ENCODE measurements at places on chromosomes 1 and 21. TPM values are rescaled to one million over a fixed set of nuclear protein-coding genes. Genes with fewer than 3 reads are reported as not detected.

GRCh38 chr1:109502364-109502851 is 7.1 kb downstream of the AMIGO1 start:
- DNase-seq = peak; percentile 40
- peaks cover 5% of the 10 kb centered on the region for H3K27me3 ChIP-seq
- peaks cover 37% of the 10 kb centered on the region for H3K36me3 ChIP-seq
- H3K27ac ChIP-seq = no peak overlapping the region
- peaks cover 45% of the 10 kb centered on the region for H3K4me1 ChIP-seq
- H3K4me3 ChIP-seq = no peak overlapping the region

The CCT8 gene
- 387 TPM for total RNA-seq

DNA sequence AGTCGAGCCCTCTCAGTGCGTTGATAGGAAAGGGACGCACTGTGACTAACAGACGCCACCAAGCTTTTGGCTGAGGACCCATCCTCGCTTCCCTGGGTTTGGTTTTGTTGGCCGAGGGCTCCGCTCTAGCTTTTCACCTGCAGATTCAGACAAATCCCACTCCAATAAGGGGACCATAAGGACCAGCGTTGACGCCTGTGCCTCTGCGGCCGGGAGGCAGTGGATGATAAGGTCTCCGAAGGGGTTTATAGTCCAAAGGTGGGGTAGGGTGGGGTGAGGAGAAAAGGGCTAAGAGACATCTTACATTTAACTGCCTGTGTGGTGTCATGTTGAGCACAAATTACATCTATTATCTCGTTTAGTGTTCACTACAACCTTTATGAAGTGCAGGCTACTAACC is 760 bp downstream of the PEX14 start:
- H3K27ac ChIP-seq = peak overlapping the region; percentile 84

DNA sequence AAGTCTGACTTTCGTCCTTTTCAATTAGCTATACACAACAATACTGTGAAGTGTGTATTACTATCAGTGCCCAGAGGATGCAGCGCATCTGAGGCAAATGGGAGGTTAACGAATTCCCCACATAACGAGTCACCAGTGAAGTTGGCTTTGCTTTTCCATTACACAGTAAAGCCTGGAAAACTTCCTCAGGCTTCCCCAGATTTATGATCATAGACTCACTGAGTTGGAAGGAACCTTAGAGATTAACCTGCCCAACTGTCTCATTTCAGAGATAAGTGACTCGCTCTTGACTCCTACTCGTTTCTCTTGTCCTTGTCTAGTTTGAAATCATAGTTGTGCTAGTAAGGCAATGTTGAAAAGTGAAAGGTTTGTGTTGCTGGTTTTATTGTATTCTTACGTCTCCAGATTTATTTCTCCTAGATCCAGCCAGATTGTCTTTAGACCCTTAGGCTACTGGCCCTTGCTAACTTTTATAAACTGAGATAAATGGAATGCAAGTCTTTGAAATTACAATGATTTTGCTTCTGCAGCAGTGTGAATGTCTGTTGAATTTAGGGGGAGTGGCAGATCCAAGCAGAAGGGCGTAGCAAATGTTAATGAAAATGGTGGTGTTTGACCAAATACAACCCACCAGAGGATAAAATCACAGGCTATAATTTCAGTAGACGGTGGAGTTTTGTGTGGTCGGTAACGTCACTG is 17.3 kb downstream of the S1PR1 start:
- H3K27me3 ChIP-seq = no peaks in the 10 kb centered on the region
- DNase-seq = no peak
- H3K27ac ChIP-seq = peak overlapping the region; percentile 62
- H3K36me3 ChIP-seq = peaks cover 2% of the 10 kb centered on the region

- peaks cover 35% of the 10 kb centered on the region for H3K4me1 ChIP-seq
- no peak overlapping the region for H3K4me3 ChIP-seq
- H3K27me3 ChIP-seq = no peaks in the 10 kb centered on the region
- no peak overlapping the region for H3K27ac ChIP-seq
- DNase-seq = no peak
Observed at GRCh38 chr1:64932962-64933295, 33.4 kb downstream of the JAK1 start.

DNA sequence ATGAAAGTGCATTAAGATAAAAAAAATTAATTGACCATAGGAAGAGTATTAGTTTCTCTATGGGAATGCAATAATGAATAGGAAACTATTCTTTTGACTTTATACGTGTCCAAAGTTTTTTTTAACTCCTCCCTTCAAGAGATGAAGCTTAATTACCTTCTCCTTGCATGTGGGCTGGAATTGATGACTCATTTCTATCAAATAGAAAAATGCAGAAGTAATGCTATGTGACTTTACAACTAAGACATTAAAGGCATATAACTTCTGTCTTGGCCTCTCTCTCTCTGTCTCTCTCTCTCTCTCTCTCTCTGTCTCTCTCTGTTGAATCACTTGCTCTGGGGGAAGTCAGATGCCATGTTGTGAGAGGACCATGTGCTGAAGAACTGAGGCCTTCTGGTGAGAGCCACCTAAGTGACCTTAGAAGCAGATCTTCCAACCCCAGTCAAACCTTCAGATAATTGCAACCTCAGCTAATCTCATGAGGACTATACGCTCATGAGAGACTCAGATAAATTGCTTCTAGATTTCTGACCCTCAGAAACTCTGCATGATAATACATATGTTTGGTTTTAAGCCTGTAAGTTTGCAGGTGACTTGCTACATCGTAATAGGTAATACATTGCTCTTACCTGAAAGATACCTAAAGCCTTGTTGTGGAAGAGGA is 414.2 kb downstream of the KCNT2 start:
- H3K36me3 ChIP-seq = no peaks in the 10 kb centered on the region
- no peaks in the 10 kb centered on the region for H3K27me3 ChIP-seq
- no peaks in the 10 kb centered on the region for H3K4me1 ChIP-seq
- H3K4me3 ChIP-seq = no peak overlapping the region
- no peak overlapping the region for H3K27ac ChIP-seq

DNA sequence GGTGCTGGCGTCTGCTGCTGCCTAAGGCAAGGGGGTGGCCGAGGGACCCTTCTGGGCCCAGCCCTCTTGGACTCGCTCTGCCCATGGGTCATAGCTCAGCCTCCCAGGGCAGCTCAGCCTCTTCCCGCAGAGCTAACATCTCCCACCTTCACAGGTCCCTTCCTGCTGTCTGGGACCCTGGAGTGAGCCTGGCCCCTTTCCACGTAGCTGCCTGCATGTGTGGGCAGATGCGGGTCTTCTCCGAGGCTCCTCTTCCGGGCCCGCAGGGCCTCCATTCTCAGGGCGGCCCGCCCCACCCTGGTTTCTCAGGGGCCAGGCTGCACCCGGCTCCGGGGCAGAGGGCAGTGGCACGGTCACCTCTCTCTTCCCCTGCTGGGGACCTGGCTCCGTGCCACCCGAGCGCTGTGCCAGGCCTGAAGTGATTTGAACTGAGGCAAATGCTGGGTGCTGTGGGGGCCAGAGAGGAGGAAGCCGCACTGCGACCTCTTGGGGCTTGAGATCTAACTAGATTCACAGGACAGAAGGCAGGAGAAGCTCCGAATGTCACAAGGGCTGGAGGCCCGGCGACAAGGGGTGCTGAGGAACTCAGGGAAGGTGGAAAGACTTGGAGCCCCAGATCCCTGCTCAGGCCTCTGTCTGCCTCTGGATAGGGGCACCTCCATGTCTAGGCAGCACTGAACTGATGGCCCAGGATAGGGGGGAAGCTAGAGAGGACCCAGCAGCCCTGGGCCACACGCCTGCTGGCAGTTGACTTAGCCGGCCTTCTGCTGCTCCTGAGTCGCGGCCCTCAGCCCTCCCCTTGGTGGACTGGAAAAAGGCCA is 40.7 kb downstream of the COQ8A start:
- H3K4me1 ChIP-seq = no peaks in the 10 kb centered on the region
- no peaks in the 10 kb centered on the region for H3K27me3 ChIP-seq
- no peak overlapping the region for H3K4me3 ChIP-seq
- H3K36me3 ChIP-seq = no peaks in the 10 kb centered on the region
- no peak for DNase-seq

The GJC2 gene
- total RNA-seq = 0.55 TPM

GRCh38 chr1:101484689-101485338 is 248.0 kb downstream of the S1PR1 start:
- H3K36me3 ChIP-seq = no peaks in the 10 kb centered on the region
- no peaks in the 10 kb centered on the region for H3K4me1 ChIP-seq
- H3K4me3 ChIP-seq = no peak overlapping the region
- H3K27ac ChIP-seq = no peak overlapping the region
- H3K27me3 ChIP-seq = no peaks in the 10 kb centered on the region
- DNase-seq = no peak

DNA sequence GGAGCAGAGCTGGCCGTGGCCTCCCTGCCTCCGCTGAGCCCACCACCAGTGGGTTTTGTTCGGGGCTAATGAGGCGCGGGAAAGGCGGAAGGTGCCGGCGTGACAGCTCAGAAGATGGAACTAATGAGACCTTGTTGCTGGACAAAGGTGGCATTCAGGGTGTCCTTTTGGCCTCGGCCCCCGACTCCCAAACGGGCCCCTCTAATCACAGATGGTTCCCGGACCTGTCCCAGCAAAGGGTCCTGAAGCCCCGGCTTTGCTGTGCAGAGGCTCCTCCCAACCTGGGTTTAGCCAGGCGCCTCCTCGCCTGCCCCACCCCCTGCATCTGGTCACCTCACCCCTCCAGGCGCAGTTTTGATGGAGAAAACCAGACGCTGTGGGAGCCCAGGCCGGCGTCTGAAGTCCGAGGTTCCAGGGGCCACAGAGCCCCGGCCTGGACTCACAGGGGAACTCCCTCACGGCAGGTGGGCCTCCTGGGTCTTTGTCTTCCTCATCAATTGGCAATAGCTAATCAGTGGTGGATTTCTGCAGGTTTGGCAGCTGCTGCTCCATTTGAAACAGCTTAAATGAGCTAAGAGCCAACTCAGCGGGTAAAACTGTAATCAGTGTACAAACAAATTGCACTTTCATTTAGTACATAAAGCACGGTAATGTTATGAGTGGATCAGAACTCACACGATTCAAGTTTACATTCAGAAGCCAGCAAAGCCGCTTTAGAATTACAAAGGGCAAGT is 44.3 kb upstream of the ADARB1 start:
- H3K4me3 ChIP-seq = no peak overlapping the region
- no peak for DNase-seq
- H3K4me1 ChIP-seq = no peaks in the 10 kb centered on the region
- H3K27me3 ChIP-seq = peaks cover 9% of the 10 kb centered on the region

The NCAM2 gene
- 0.23 TPM for total RNA-seq

- peaks cover 28% of the 10 kb centered on the region for H3K36me3 ChIP-seq
- no peak overlapping the region for H3K4me3 ChIP-seq
Observed at GRCh38 chr1:165855010-165855838, 27.8 kb downstream of the UCK2 start.

All from activated T-helper 2 cell treated with anti-CD3 and anti-CD28 coated beads, Interferon-gamma antibody, Interleukin-2, Interleukin-4, amounts not matched to agents 10 μg/mL and 5 μg/mL and 100 μg/mL, durations not matched to agents 14 hours and 24 hours and 36 hours (primary cell).